Transverse colon (tissue), 4 donors: ENCODE measurements at places on chromosomes 16 and 17.

DNA sequence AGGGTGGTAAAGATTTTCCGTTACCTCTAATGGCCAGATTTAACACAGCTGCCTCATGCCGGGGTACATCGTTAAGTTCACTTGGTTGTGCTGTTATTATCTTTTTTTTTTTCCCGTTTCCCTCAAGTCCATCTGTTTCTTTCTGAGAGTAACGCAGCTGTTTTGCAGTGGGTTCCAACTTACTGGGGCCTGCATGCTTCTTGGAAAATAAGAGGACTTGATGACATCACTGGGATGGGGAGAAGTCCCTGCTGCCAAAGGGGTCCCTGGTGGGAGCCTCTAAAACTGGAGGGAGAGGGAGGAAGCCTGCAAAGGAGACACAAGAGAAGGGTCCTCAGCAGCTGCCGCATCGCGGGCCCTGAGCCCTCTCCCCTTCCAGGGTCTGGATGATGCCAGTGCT is 77.8 kb upstream of the NOL11 start:
- no peak for DNase-seq

DNA sequence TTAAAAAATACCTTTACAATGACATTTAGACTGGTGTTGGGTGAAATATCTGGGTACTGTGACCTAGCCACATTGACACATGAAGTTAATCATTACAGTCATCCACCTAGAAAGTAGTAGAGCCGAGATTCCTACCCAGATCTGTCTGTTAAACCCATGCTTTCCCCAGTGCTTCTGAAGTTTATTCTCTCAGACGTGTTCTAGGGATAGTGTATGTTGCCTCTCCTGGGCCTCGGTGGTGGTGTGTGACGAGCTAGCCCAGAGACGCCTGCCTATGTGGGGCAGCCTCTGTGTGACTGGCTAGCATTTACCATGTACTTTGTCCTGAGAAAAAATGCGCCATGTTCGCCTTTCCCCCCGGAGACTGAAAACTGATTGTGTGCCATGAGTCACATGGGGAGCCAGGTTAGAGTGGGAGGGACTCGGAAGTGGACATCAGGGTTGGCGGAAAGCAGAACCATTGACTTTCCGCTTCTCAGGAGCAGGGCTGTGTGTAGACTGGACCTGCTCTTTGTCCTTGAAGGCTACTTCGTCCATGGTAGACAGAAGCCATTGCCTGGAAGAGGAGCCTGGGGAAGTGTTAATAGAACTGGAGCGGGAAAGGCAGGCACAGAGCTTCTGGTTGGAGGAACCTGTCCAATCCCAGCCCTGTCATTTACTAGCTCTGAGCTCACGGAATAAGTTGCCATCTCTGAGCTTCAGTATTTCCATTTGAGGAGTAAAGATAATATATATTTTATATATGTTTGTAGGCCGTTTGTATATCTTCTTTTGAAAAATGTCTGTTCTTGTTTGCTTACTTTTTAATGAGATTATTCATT is 235.5 kb downstream of the SNX29 start:
- DNase-seq: no peak

- no peak for DNase-seq
Observed at GRCh38 chr16:88353691-88354090, 29.1 kb upstream of the ZNF469 start.

DNA sequence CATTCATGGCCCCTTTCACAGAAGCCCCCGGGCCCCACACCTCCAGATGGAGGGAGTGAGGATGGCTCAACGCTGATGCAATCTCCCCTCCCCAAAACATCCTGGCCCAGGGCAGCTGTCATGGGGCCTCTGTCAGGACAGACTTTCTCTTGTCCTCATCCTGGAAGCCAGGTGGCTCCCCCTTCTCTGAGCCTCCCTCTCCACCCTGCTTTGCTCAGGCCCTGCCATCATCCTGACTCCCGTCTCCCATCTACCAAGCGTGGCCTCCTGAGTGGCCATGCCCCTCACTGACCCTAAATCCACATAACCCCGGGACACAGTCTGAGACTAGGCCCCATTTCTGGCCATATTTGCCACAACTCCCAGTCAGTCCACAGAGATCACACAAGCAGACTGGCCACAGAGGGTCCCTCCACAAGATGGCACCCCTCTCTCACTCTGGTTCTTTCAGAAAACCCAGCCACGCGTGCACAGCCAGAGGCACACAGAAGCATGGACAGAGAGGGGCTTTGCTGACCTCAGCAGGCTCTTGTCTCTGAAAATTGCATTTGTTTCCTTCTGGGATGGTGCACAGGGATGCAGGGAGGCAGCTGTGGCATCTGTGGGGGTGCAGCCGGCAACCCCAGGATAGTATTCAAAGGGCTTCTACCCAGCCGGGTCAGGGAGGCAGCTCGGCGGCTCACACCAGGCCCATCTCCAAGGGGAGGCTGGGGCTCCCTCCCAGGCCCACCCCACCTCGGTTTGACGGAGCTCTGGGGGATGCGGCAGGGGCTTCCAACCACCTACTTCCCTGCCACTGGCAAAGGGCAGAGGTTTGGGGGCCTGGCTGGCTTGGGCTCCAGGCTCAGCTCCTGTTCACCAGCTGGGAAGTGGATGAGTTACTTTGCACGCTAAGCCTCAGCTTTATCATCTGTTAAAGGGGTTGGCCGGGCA is 16.9 kb downstream of the DOC2B start:
- DNase-seq: peak; percentile 25

- DNase-seq: no peak
Observed at GRCh38 chr16:71771571-71771970, 37.1 kb downstream of the AP1G1 start.

- DNase-seq: no peak
Observed at GRCh38 chr17:16304830-16305229, 48.4 kb downstream of the CENPV start.

DNA sequence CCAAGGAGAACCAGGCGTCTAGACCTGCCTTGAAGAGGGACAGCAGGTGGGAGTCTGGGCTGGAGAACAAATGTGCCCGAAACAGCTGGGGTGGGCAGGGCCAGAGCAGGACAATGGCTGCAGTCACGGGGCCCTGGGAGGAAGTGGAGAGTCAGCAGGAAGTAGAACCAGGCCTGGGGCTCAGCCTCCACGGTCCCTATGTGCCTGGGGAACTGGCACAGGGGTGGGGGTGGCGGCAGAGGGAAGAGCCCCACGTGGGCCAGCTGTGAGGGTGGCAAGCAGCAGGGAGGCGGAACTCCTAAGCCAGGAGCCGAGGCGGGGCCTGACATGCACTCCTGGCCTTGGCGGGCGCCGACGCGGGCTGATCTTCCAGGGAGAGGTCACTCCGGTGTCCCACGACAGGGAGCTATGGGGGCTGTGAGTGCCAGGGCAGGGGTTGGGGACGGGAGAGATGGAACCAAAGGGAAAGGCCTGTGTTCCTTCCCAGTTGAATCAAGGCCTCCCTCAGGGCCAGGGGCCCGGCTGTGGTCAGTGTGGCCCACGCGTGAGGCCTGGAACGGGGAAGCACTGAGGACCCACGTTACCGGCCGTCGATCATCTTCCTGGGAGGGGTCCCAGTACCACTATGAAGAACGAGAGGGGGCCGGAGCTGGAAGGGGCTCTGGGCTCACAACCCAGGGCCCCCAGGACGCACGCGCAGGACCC is 42.7 kb downstream of the TIMM22 start:
- peak; percentile 53 for DNase-seq

GRCh38 chr17:35341411-35341992 is 31.9 kb downstream of the SLFN11 start:
- DNase-seq: no peak

DNA sequence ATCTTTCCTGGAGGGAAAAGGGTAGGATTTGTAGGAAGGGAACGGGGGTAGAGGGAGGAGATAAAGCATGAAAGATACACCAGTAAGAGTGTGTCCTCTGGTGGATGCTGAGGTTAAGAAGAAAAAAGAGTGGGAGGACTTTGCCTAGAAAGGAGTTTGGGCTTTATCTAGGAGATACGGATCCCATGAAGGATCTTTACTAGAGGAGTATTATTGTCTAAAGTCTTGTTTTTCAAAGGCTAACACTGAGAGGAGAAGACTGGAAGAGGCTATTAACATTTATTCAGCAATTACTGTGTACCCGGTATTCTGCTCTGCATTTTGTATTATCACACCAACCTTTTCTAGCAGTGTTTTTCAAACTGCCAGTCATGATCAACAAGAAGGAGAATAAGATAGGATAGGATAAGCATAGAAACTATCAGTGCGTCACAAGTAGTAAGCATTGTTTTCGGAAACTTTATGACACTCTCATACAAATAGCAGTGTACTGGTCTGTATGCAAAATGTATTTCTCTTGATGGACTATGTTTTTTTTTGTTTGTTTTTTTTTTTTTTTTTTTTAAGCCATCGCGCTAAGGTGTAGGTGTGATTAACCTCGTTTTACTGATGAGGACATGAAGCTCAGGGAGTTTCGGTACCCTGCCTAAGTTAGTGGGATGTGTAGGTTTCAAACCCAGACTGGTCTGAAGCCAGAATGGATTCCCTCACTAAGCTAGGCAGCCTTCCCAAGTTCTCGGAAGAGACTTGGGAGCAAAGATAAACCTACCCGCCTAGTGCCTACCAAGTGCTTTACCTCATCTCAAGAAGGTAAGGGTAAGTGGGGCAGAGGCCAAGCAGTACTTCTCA is 1.3 kb upstream of the SP2 start:
- DNase-seq: no peak

- DNase-seq: no peak
Observed at GRCh38 chr17:14269473-14269872, 31.4 kb upstream of the HS3ST3B1 start.

DNA sequence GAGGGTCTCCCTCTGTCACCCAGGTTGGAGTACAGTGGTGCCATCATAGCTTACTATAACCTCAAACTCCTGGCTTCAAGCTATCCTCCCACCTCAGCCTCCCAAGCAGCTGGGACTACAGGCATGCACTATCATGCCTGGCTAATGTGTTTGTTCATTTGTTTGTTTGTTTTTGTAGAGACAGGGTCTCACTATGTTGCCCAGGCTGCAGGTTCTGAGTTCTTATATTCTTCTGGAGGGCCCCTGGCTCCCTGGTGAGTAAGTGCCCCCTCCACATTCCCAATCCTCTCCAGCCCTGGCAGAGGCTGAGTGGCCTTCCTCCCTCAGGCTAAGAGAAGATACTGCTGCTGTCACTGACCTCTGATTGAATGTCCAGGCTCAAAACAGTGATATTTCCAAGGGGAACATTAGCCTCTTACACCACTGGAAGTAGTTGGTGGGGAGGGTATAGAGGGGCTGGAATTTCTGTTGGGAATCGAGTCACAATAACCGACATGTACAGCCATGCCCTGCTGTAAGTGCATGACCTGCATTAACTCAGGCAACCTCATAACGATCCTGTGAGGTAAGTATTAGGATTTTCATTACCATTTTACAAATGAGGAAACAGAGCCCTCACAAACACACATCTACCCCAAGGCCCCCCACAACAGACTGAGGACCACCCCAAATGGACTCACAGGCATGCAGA is 2.7 kb upstream of the ETV4 start:
- no peak for DNase-seq

DNA sequence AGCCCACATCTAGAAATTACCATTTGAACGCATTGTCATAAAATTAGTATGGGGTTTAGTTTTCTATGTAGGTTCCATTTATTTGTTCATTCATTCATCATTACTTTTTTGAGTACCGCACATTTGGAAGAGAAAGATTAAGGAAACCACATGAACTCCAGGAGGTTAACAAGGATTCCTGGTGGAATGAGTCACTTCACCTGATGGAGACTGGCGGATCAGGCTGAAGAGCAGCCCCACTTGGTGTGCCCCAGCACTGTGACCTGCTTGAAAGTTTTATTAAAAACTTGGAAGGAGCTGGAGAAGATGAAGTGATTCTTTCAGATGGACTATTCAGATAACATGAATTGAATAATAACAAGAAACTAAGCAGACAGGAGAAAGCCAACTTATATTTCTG is 293.6 kb upstream of the CDH11 start:
- DNase-seq: no peak

DNA sequence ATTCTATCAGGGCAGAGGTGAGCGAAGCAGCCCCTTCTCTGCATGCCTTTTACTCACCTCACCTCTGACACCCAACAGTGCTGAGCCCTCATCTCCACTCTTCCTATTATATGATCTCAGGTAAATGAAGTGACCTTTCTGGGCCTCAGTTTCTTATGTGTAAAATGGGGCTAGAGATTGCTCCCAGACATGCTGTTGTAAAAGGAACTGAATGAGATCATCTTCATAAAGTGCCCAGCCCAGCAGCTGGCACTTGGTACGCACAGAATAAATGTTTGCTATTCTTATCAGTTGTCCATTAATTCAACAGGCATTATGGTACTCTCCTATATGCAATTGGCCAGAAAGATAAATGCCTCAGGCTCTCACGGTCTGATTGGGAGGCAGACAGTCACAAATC is 4.5 kb upstream of the GALK1 start:
- no peak for DNase-seq

DNA sequence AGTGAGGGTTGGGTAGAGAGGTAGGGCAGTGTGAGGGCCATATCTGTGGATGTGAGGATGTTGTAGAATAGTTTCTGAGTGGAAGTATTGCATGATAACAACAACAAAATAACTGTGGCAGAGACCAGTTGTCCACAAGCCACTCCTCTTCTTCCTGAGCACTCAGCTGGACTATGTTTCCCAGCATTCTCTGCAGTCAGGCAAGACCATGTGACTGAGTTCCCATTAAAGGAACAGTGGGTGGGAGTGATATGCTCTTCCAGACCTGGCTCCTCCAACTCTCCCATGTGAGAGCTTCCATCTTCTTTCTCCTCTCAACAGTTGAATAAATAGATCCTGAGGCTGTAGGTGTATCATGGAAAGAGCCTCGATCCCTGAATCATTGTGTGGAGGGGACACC is 272.4 kb downstream of the CBLN1 start:
- DNase-seq: no peak

DNA sequence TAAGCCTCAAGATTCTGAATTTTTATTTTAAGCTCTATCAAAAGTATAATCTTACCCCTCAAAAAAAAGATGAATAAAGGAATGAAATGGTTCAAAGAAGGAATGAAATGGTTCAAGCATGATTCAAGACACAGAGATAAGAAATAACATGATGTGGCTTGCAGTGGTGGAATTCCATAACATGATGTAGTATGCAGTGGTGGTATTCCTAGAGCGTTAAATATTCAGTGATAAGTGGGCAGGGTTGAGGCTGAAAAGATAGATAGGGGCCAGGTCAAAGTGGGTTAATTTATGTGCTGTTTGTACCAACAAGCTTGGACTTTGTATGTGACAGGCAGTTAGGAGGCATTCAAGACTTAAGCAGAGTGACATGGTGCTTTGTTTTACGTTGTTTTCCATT is 29.6 kb downstream of the TNRC6A start:
- DNase-seq: no peak

DNA sequence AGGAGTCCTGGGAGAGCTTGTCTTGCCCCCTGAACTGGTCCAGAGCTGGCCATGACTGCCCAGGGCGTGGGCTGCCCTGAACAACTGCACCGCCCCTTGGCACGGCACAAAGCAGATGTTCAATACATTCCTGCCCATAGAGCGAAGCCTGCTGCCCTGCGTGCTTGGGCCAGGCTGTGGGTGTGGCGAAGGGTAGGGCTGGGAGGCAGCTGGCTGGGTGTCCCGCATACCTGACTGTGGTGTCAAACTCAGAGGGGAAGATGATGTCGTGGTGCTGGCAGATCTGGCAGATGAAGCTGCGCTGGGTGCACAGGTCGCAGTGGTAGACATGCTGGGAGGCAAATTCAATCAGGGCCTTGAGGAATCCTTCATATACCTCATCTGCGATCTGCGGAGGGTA is 124.2 kb upstream of the SMURF2 start:
- DNase-seq: peak; percentile 79
